NCI-H1930 (cell line): ENCODE measurements at places on chromosomes 7 and 10.
A peak's percentile ranks its signal among the peaks of the same experiment; 100 is the strongest.

- no peak for DNase-seq
Observed at GRCh38 chr10:71743089-71743838, 23.7 kb upstream of the C10orf105 start.

- peak; percentile 14 for DNase-seq
Observed at GRCh38 chr7:33185786-33186185, 56.4 kb downstream of the BBS9 start.

- no peak for DNase-seq
Observed at GRCh38 chr7:101363196-101363733, 590 bp downstream of the COL26A1 start.

- DNase-seq, result no peak
Observed at GRCh38 chr10:23120001-23120934, 24.9 kb downstream of the MSRB2 start.

DNA sequence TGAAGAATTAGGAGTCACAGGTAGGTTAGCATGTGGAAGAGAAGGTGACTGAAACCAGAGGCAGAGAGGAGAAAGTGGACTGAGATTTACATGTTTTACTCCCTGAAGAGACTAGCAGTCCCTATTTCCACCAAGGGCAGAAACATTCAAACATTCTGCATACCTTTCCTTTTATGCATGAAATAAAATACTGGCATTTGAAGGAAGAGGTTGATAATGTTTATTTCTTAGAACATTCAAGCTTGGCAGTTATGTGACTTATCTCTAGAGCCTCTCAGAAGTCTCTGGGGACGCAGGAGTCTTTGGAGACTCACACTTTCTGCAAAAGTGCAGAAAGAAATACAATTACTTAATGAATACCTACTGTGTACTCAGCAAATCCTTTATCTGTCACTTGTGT is 507.1 kb upstream of the C7orf33 start:
- DNase-seq, result no peak

- no peak for DNase-seq
Observed at GRCh38 chr10:78700413-78700812, 368.4 kb upstream of the ZMIZ1 start.

GRCh38 chr7:98231493-98232262 is 20.4 kb downstream of the TECPR1 start:
- no peak for DNase-seq

- no peak for DNase-seq
Observed at GRCh38 chr10:101817337-101818118, 716 bp downstream of the OGA start.

GRCh38 chr7:107934991-107935770 is 44.2 kb downstream of the DLD start:
- no peak for DNase-seq

DNA sequence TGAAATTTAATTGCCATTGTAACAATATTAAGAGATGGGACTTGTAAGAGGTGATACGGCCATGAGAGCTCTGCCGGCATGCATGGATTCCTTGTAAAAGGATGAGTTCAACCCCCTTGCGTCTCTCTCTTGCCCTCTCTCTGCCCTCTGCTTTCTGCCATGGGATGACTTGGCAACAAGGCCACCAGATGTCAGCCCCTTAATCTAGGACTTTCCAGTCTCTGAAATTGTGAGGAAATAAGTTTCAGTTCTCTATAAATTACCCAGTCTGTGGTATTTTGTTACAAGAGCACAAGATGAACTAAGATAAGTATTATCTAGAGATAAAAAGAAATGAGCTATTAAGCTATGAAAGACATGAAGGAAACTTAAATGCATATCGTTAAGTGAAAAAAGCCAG is 145.7 kb upstream of the AHR start:
- DNase-seq, result no peak

DNA sequence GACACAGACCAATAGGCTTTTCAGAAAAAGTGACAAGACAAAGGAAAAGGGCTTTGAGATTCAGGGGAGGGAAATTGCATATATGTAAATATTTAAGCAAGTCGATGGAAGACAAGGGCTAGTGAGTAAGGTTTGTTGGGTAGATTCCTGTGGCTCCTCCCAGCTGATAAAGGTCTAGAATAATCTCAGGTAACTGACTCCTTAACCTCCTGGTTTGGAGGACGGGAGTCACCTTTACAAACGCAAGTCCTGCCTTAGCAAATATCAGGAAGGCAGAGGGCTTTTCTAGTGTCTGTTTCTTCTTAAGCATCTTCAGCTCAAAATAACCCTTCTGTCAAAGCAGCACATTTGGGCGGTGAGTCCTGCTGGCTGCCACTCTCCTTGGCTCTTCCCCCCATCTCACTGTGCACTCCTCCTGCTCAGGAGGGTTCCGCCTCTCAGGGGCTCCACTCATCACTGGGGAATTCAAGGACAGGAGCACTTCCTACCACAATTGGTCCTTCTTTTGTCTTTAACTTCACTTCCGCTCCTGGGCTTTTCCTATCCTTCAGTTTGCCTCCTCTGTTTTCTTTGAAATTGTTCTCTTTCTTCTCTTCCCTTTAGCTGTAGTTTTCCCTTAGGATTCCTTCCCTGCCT is 496.3 kb upstream of the KLF6 start:
- DNase-seq, result no peak

- no peak for DNase-seq
Observed at GRCh38 chr10:2920637-2921036, 146.7 kb upstream of the PFKP start.

DNA sequence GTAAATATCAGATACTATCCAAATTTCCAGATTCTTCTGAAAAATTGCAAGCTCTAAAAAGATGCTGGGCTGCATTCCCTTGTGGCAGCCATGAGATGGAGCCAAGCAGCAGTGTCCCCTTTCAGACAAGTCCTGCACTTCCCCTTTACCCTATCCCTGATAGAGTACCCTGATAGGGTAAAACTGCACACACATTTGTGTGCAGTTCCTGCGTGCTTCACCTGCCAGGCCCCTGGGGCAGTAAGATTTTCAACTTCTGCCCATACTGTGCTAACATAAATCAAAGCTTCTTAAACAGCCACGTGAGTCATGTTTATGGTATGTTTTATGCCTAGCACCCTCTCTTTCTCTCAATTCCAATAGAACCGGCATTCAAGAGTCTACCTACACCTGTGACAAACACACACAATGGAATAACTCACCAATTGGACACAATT is 52.2 kb downstream of the IFIT5 start:
- DNase-seq, result no peak

DNA sequence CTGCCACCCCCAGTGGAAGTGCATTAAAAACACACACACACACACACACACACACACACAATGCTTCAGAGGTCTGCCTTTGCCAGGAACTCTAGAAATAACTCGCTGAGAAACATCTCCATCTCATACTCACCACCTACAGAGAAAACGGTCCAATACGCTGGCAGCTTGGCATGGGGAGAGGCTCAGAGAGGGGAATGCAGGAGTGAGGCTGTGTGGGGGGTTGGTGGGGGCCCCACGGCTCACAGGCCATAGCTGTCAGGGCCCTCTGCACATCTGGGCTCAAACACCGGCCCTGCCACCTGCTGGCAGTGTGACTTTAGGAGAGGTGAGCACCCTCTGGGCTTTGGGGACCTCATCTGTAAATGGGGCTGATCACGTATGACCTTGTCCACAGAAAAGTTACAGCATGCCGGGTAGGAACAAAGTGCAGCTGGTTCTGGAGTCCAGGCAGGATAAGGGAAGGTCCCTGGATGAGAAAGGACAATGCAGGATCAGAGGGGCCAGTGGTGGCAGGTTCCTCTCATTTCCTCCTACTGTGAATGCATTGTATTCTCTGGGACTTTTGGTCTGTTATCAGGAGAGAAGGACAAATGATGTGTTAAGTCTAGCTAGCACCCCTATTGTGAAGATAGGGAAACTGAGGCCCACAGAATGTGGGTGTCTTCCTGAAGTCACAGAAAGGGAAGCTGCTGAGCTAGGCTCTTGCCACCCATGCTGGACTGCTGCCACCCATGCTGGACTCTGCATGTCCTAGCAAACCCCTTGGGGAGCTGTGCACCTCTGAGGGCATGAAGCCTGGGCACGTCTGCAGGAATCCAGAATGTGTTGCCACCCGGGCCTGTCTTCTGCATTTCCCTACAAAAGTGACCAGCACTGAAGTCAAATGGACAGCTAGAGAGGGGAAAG is 404.6 kb downstream of the RPS24 start:
- DNase-seq, result no peak

DNA sequence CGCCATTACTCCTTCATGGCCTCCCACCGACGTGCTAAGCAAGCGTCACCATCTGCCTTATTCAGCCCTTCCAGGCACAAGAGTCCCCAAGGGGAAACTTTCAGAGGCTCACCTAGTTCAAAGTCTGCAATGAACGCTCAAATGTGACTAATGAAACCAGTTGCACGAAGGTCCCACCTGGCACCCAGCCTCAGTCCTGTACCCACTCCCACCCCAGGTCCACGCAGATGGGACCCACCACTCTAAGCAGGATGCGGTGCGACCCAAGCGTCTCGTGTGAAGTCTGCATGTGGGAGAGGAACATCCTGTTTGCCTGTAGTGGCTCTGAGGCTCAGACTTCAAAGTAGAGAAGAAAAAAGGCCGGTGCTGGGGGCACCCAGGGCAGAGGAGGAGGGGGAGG is 40.3 kb downstream of the RGS10 start:
- DNase-seq, result no peak

DNA sequence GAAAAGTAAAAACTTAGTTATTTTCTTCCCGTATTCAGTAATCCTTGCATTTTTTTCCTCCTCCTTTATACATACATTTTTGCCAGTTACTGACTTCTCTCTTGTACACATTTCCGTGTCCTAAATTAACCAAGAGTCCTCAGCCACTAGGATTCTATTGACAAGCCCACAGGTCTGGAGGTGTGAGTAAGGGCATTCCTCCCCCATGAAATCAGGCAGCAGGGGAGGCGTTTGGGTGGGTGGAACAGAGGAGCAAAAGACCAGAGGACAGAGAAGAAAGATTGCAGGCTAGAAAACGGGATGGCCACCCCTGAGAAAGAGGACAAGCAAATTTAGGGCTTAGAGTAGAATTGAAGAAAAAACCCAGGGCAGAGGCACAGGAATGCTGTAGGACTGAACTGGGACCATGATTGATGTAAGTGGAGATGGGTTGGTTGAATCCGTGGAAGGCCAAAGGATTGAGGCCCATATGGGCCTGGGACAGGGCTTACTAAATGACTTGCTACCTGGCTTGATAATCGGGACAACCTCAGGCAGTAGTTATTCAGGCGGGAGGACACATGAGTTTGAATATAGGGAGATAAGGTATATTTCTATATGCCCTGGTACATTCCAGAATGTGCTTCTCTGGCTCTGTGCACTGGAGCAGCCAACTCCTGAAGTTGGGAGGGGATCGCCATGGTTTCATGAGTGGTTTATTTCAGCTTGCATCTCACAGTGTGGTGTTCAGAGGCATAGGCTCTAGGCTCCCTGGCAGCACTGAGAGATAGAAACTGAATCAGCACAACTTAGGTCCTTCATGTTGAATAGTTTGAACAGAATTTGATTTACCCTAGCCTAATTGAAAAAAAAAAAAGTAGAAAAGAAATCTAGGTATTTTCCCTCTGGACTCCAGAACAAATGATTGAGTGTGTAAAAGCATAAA is 28.0 kb downstream of the IKZF1 start:
- DNase-seq, result no peak

DNA sequence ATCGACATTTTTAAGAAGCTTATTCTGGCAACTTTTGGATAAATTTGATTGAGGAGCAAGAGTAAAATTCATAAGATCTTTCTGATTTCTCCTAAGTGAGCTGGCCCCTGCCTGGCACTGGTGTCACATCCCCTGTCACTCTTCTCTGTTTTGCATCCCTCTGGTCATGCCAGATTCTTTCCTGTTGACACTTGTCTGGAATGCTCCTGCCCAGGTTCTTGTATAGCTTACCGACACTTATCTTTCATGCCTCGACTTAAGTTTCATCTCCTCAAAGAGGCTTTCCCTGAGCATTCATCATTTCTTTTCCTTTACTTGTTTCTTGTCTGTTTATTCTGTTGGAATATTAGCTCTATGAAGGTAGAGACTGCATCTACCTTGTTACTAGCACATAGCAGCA is 22.2 kb upstream of the AASS start:
- DNase-seq, result no peak

GRCh38 chr10:130301021-130301892 is 165.1 kb downstream of the GLRX3 start:
- peak; percentile 36 for DNase-seq
